AG09309 (cell line): ENCODE measurements at places on chromosomes 2 and 18.
A peak's percentile ranks its signal among the peaks of the same experiment; 100 is the strongest.

DNA sequence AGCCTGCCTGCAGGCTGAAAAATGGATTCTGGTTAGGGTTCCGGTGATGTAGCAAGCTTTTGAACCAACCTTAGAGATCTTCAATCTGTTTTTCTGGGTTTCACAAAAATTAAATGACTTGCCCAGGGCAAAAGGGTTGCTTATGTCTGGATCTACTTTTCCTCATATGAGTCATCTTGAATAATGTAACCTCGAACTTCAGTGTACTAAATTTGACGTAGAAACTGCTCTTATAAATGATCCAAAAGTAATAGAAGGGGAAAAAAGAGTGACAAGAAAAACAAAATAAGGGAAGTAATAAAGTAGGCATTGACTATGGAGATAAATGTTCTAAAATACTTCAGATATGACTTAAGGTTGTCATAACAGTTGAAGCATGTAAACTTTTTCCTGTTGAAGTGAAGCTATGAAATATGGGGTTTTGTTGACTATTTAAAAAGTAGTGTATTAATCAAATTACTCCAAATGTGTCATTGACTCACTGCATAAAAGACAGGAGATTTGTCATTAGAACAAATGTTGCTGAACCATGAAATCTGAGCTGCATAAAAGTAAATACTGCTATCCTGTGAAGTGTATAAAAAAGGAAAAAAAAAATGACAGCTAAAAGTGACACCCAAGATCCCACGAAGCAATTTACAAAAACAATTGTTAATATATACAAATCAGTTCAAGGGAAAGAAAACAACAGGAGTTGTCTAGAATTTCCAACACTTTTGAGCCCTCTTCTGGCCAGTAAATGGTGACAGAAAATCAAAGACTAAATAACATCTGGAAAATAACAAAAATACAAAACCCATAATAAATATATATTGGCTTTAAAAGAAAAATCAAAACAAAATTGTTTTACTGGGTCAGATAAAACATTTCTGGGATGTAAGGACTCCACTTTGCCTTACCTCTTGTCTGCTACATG is 103.6 kb upstream of the SERPINE2 start:
- peak; percentile 72 for DNase-seq

- no peak for DNase-seq
These were observed 220.5 kb upstream of the ID2 start for GRCh38 chr2:8461341-8461740.

- peak; percentile 64 for DNase-seq
These were observed 68.1 kb upstream of the CSRNP3 start for GRCh38 chr2:165401285-165401852.

GRCh38 chr2:170711774-170712652 is 3.1 kb upstream of the SP5 start:
- no peak for DNase-seq

DNA sequence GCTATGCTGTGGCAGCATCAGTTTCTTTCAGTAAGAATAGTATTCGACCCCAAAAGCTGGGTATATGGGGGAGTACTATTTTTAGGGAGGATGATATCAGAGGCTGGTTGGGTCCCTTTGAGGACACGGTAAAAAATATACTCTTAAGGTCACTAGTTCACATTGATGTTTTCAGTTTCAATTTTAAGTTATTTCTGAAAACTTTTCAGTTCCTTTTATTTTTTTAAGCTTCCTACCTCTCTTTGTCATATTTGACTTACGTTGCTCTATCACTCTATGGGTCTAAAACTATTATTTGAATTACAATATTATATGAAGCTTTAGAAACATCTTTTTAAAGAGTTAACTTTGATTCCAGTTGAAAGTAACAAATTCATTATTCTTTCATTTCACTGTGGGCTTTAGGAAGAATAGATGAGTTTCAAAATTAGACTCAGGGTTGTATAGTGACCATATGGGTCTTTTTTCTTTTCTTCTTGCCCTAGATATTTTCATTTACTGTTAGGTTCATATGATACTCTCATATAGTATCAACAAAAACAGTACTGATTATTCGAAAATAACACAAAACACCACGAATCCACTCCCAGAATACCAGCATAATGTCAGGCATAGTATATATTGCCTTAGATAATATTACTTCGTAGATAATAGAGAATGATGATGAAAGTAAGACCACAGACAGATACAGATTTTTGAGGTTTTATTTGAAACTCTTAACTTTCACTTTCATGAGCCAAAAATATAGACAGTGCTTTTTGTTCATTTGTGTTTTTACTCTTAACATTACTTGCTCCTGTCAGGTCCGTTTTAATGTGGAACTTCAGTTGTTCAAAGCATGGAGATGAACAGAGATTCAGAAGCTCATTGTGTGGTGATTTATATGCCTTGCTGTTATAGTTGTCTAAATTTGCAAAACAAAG is 9.8 kb downstream of the RMDN2 start:
- DNase-seq: no peak
